K562 (cell line): ENCODE measurements at places on chromosomes 5 and 9.

- H3K36me3 ChIP-seq = no peaks in the 10 kb centered on the region
- H3K4me3 ChIP-seq = no peak overlapping the region
- H3K27ac ChIP-seq = no peak overlapping the region
These were observed 3.9 kb downstream of the NIPAL4 start for GRCh38 chr5:157463621-157464518.

GRCh38 chr5:140109759-140110645, 3.9 kb upstream of the PURA start:
- no peaks in the 10 kb centered on the region for H3K27me3 ChIP-seq
- peak overlapping the region; percentile 78; the same call in 2 of the 3 replicates for H3K27ac ChIP-seq
- peak overlapping the region; percentile 64 for H3K4me3 ChIP-seq
- H3K36me3 ChIP-seq = no peaks in the 10 kb centered on the region; the same call in 2 of the 3 replicates

- H3K27ac ChIP-seq = no peak overlapping the region
- H3K4me3 ChIP-seq = no peak overlapping the region
- no peaks in the 10 kb centered on the region for H3K36me3 ChIP-seq
- H3K4me1 ChIP-seq = no peaks in the 10 kb centered on the region
- no peaks in the 10 kb centered on the region for H3K27me3 ChIP-seq
- no peak for DNase-seq
These were observed 406.7 kb downstream of the MAN2A1 start for GRCh38 chr5:110096419-110096818.

GRCh38 chr5:76556511-76557221, 66.5 kb downstream of the F2RL2 start:
- H3K27me3 ChIP-seq = no peaks in the 10 kb centered on the region
- no peaks in the 10 kb centered on the region for H3K4me1 ChIP-seq
- no peak overlapping the region for H3K27ac ChIP-seq
- no peak overlapping the region for H3K4me3 ChIP-seq
- H3K36me3 ChIP-seq = no peaks in the 10 kb centered on the region
- no peak for DNase-seq

GRCh38 chr9:119905724-119906123, 536.5 kb upstream of the BRINP1 start:
- no peak for DNase-seq
- no peaks in the 10 kb centered on the region for H3K27me3 ChIP-seq
- no peak overlapping the region for H3K27ac ChIP-seq
- H3K4me3 ChIP-seq = no peak overlapping the region
